HCT116 (cell line): ENCODE measurements at places on chromosomes 5 and 9. TPM values are rescaled to one million over a fixed set of nuclear protein-coding genes. Genes with fewer than 3 reads are reported as not detected.

GRCh38 chr5:135505973-135506372, 29.8 kb downstream of the NEUROG1 start:
- no peak for DNase-seq

The ARRDC1 gene
- total RNA-seq: 82.8 TPM

The ENTPD2 gene
- 32.5 TPM for total RNA-seq

The INSL4 gene
- not detected for total RNA-seq

- DNase-seq: no peak
These were observed 169.6 kb downstream of the TLE4 start for GRCh38 chr9:79741381-79741780.
